ENCODE measurements at places on chromosomes 7 and 10.

GRCh38 chr10:114565066-114565465 is 93.0 kb downstream of the ABLIM1 start:
- no peak for DNase-seq

DNA sequence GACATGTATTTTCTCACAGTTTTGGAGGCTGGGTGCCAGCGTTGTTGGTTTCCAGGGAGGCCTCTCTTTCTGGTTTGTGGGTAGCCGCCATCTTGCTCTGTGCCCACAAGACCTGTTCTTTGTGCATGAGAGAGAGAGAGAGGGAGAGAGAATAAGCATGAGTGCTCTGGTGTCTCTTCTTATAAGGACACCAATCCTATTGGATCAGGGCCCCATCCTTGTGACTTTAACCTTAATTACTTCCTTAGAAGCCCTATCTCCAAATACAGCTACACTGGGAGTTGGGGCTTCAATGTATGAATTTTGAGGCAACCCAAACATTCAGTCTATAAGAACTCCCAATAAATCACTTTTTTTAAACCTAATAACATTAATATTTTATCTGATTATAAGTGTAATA is 114.6 kb downstream of the PARP12 start:
- no peak for DNase-seq

DNA sequence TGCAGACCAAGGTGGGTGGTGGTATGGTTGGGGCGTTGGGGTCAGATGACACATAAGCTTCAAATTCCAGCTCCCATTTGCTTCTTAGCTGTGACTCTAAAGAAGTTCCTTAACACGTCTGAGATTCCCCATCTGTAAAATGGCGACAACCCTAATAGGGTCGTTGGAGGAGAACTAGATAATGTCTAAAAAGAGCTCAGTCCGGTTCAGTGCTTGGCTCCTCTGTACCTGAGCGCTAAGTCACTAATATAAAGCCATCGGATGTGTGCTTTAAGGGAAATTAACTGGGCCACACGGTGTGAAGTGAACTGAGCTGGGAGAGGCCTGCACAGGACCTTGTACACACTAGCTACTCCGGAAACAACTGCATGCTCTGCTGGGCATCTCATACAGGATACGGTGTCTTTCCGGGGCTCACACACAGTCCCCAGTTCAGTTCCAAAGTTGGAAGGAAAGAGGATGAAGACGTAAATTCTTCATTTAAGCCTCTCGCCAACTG is 476 bp upstream of the ZFYVE27 start:
- no peak for DNase-seq

DNA sequence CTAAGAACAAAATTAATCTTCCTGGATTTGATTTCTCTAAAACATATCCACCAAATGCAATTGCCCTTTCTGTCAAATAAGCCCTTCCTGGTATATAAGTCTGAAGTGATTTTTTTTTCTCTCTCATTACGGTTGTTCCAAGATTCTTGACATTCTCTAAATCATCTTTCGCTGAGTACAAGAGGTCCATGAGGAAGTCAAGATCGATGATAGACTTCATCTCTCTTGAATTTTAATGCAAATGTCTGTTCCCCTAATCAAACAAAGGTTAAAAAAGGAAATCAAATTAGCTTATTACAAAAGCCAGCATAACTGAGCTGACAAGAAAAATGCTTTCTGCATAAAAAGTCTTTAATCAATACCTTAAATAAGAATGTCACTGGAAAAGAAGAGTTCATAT is 77.4 kb upstream of the ITGB1 start:
- DNase-seq: no peak

DNA sequence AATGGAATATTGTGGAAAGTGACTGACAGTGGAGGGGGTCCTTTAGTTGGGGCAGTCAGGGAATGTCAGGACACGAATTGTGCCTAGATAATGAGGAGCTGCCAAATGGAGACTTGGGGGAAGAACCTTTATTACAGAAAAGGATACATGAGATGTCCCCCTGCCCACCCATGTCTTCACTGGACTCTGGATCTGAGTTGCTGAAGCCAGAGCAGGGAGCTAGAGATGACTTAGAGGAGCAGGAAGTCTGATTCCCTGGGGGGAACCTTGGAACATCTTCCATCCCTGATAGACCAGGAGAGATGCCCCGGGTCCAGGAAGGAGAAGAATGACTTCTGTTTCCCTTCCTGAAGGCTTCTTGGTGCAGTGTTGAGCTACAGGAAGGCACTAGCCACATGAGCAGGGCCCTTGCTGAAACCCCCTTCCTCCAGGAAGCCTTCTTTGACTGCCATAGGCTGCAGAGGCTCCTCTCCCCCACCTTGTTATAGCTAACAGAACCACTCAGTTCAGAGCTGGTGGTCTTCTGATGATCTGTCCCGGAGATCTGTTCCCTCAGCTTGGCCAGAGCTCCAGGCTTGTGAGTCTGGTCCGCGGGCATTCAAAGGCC is 747 bp upstream of the NEURL1 start:
- DNase-seq: no peak

DNA sequence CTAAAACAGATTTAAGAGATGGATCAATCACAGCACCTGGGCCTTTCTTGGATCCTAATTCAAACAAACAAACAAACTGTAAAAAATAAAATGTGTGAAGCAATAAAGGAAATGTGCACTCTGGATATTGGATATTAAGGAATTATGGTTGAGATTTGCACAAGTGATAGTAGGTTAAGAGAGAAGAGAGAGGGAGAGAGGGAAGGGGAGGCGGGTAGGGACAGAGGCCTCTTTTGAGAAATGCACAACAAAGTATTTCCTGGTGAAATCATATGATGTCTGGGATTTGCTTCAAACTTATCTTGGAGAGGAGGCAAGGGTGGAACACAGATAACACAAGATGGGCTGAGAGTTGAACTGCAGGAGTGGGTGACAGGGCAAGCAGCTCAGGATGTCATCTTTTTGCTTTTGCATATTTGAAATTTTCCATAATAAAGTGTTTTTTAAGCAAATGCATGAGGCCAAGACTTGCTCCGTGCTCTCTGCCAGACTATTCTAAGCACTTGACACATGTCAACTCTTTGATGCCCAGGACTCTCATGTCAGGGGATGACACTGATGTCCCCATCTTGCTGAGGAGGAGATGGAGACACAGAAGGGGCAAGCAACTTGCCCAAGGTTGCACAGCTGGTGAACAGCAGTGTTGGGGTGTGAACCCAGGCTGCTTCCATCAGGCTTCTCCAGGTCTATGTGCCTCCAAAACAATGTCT is 9.1 kb upstream of the AEBP1 start:
- DNase-seq: no peak

- no peak for DNase-seq
These were observed 84.8 kb upstream of the GSDME start for GRCh38 chr7:24842029-24842428.

DNA sequence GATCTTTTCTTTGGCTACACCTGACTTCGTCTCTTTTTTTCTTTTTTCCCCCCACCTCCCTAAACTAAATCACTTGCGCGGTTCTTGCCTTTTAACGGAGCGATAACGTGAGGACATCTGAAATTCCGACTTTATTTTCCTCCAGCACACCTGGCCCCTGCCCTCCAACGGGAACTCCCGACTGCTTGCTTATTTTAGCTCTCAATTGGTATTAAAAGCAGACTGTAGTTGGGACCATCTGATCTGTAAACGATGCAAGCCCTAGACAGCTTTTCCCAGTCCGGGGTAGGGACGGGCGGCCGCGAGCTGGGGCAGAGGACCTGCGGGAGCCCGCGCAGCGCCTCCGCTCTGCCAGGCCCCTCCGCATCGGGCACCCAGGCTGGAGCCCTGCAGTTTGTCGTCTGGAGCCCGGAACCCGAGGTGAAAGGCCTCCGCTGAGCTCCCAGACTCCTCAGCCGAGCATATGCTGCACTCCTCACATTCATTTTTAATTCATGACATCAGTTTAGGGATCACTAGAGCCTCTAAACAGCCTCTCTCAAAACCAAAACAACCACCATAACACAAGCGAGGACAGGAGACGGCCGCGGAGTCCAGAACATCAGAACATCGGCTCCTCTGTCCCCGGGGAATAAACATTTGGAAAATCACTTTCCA is 10.0 kb upstream of the EMX2 start:
- DNase-seq: no peak

- no peak for DNase-seq
These were observed 35.3 kb downstream of the CHST3 start for GRCh38 chr10:71999360-72000072.

GRCh38 chr7:105261689-105262088 is 127.0 kb downstream of the SRPK2 start:
- DNase-seq: no peak

DNA sequence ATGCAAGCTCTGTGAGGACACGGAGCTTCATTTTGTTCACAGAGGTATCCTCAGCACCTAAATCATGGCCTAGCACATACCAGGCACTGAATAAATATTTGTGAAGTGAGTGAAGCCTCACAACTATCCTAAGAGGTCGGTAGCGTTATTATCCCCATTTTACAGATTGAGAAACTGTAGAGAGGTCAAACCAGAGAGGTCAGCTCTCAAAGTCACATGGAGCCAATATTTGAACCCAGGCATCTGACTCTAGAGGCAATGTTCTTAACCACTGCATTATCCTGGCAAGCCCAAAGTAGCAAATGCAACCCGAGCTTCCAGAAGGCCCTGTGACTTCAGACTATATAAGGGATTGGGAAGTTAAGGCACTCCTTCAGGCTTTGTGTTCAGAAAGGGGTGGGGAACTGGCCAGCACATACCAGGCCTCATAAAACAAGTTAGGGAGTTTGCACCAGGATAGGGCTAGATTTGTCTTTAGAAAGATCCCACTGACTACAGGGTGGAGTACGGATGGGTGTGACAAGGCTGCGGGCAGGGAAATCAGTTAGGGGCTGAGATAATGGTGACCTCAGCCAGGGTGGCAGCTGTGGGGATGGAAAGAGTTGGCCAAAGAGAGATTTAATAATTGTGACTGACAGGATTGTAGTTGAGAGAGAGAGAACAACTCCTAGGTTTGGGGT is 101.4 kb downstream of the TBXAS1 start:
- DNase-seq: no peak

- DNase-seq: no peak
These were observed 519 bp upstream of the ZNF655 start for GRCh38 chr7:99557940-99558305.

DNA sequence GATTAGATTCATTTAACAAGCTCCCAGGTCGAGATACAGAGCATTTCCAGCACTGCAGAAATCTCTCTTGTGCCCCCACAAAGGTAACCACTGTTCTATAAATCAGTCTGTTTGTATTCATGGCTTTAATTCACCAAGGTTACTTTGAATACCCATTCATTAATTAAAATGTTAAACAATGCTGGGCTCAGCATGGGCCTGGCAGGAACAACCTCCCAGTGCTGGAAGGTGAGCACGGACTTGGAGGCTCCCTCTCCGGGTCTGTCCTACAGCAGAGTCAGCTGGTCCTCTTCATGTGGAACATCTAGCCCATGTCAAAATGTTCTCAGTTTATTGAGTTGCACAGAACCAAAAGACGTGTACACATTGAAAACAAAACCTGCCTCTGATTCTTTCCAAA is 15.6 kb upstream of the EFCAB10 start:
- no peak for DNase-seq

DNA sequence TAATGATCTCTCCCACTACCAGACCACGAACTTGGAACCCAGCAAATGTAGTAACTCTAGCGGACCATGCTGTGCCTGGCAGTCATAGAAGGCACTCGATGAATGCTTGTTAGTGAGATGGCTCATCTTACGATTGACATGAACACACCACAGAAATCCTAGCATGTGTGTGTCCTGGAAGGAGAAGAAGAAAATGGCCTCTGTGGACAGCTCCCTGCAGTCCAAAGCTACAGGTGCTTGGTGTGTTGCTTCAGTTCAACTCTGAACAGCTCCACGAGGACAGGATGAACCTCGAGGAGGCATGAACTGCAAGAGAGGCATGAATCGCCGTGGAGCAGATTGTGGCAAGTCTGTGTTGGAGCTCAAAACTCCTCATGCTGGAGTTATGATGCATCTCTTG is 93.5 kb downstream of the KLF6 start:
- DNase-seq: no peak

DNA sequence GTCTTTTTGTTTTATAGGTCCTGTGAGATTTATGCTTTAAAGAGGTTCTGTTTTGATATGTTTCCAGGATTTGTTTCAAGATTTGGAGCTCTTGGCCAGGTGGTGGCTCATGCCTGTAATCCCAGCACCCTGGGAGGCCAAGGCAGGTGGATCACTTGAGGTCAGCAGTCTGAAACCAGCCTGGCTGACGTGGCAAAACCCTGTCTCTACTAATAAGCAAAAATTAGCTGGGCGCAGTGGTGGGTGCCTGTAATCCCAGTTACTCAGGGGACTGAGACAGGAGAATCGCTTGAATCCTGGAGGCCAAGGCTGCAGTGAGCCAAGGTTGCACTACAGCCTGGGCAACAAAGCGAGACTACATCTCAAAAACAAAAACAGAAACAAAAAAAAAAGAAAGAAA is 8.3 kb upstream of the HYAL4 start:
- no peak for DNase-seq

GRCh38 chr10:11437391-11438142 is 173.9 kb downstream of the USP6NL start:
- no peak for DNase-seq

- no peak for DNase-seq
These were observed 119.9 kb upstream of the COL1A2 start for GRCh38 chr7:94274828-94275227.

DNA sequence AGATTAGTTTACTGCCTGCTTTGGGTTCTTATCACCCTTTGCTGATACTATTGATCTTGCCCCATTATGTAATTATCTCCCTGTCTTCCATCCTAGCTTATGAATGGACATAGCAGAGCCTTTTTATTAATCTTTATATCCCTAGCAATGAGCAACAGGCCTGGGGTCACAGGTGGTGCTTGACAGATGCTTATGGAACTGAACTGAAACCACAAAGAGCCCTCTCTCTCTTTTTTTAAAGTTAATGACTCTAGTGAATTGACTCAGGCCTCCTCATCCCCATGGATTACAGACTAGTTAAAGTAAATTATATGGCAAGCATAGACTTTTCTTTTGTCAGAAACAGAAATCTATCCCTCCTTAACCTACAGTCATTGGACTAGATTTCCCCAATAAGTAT is 265.2 kb downstream of the PHTF2 start:
- no peak for DNase-seq

DNA sequence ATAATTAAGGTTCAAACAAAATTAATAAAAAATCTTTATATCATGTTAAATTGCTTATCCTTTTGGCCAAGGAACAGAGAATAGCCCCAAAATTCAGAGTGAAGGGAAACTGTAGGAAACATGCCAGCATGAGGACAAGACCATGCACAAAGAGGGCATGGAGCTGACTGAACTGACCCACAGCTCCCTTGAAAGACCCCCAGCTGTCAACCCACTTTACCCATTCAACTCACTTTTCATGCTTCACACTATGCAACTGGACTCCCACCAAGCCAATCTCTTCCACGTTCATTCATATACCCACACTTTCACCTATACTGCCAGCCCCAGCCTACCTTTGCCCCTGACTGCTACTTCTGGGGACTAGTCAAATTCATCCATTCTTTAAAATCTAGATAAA is 10.2 kb downstream of the FBXW4 start:
- no peak for DNase-seq

DNA sequence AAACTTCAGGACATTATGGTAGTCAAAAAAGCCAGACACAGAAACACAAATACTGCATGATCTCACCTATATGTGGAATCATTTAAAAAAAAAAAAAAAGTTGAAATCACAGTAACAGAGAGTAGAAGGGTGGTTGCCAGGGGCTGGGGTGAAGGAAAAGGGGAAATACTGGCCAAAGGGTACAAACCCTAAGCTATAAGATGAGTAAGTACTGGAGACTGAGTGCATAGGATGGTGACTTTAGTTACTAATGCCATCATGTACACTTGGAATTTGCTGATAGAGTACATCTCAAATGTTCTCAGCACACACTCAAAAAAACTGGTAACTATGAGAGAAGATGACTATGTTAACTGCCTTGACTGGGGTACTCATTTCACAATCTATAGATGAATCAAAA is 39.9 kb downstream of the JCAD start:
- DNase-seq: no peak
